ENCODE measurements at places on chromosomes 2 and 18.

DNA sequence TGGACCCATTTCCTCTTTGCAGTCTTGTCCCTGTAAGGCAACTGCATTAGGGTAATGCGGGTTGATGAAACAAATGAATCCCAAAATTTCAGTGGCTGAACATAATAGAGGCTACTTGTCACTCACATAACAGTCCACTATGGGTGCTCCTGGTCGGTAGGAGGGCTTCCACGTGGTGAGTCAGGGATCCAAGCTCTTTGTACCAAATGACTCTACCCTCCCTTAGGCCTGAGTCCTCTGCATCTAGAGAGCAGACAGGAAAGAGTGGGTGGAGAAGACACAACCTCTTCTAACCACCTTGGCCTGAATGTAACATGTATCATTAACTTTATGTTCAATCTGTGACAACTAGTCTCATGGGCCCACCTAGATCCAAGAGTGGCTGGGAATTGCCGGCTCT lies 86.2 kb upstream of the HAAO start:
- DNase-seq: no peak

GRCh38 chr2:207812726-207813080 lies 43.0 kb upstream of the FZD5 start:
- DNase-seq: no peak

- no peak for DNase-seq
Measured at GRCh38 chr2:230930928-230931555, 6.0 kb upstream of the GPR55 start.

GRCh38 chr2:111035830-111036441 lies 84.8 kb upstream of the BCL2L11 start:
- DNase-seq: no peak
